AG10803 (cell line): ENCODE measurements at places on chromosomes 11 and 22.
A peak's percentile ranks its signal among the peaks of the same experiment; 100 is the strongest.

GRCh38 chr11:84091212-84091986 is 805.2 kb upstream of the CCDC90B start:
- no peak for DNase-seq

- DNase-seq = no peak
These were observed 403.4 kb upstream of the B3GAT1 start for GRCh38 chr11:134815404-134815803.

DNA sequence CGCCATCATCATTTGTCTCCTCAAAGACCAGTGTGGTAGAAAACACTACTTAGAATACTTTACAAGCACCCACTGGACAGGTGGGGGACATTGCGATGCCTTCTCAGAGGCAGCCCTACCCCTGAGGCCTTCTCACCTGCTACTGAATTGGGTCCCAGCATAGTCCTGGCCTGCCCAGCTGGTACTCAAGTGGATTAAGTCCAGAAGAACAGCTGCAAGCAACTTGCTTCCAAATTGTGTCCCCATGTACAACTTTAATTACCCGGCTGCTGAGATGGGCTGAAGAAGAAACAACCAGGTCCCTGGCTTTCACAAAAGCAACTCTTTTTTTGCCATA is 12.3 kb downstream of the ABTB2 start:
- no peak for DNase-seq

DNA sequence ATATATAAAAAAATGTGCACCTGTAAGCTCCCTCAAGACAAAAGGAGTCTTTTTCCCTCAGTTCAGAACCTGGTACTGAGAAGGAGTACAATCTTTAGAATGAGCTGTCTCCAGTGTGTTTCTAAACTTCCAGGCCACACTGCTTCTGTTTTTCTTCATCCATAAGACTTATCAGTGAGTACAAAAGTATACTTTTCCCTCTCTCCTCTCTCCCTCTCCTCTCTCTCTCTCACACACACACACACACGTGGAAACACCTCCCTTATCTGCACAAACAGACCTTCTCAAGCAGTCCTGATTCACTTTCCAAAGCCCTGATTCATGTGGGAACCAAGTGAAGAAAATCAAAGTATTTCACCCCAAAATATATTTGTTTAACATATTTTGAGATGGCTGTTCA is 220.7 kb upstream of the UBASH3B start:
- DNase-seq = no peak

DNA sequence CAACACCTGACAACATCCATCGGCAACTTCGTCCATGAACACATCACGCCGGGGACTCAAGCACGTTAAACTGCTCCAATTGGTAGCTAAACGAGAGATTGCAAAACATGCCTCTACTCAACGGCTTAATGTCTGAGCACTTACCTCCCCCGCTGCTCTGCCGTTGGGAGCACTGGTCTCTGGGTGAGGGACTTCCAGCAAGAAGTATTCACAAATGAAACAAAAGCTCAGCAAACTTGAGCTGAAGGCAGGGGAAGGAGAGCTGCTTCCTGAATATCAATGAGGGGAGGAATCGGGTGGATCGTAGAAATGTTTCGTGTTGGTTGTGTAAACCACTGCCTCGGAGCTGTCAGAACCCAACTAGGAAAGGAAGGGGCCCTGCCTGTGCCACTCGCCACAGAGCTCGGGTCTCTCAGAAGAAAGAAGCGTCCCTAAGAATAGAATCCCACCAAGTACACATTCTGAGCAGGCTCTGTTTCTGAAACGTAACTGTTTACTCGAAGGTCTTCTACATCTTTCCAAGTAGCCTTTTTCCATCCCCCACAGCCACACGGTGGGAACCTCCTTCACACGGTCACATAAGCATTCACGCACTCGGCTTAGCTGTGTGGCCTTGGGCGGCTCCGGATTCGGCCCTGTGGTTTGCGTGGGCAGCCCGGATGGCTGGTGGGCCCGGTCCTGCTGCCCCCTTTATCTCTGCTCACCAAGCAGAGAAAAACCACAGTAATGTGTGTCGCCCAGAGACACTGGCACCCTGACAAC is at the start of gene MLC1:
Gene MLC1, minus strand, starts transcription at position 216 of the 762 bp plus-strand sequence. CDS start 524 bp downstream, outside the sequence.
- no peak for DNase-seq

DNA sequence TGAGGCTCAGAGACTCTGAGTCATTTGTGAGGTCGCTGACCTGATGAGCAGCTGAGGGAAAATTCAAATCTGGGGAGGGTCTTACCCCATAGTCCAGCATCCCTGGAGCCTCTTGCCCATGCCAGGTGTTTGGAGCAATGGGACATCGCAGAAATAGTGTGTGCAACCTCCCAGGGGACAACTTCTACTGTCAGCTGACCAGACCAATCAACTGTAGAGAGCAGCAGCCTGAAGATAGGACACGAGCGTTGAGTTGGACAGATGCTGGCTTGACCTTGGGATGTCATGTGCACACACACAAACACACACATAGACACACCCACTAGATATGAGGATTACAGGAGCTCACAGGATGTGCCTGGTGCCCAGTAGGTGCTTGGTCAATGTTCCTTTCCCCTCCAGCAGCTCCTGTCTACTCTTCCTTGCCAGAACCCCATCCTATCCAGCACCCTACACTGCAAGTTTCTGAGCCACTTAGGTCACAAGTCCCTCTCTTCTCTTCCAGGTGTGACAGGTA is 59.1 kb upstream of the MPEG1 start:
- DNase-seq = no peak

GRCh38 chr22:30782613-30783012 is 87.9 kb downstream of the OSBP2 start:
- DNase-seq = no peak

GRCh38 chr22:22884010-22884887 is 3.4 kb upstream of the IGLL5 start:
- DNase-seq = peak; percentile 39

- peak; percentile 29 for DNase-seq
These were observed 24.4 kb upstream of the PSMA1 start for GRCh38 chr11:14544611-14545010.

- DNase-seq = no peak
These were observed 11.2 kb upstream of the DGKZ start for GRCh38 chr11:46335890-46336562.

DNA sequence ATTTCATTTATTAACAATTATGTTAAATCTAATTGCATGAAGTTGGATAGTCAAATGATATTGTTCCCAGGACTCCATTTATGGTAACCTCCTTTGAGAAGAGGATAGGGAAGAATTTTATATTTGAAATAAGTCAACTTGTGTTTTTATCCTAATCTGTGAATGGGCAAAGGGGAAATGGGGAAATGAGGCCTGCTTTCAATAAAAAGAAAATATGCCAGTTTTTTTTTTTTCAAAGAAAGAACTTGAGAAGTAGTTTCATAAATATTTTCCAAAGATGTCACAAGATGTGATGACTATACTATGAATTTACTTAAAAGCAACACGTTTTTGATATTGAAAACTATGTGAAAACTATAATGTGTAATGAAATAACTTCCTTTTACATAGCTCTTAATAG is 201.8 kb downstream of the TMEM135 start:
- DNase-seq = no peak

DNA sequence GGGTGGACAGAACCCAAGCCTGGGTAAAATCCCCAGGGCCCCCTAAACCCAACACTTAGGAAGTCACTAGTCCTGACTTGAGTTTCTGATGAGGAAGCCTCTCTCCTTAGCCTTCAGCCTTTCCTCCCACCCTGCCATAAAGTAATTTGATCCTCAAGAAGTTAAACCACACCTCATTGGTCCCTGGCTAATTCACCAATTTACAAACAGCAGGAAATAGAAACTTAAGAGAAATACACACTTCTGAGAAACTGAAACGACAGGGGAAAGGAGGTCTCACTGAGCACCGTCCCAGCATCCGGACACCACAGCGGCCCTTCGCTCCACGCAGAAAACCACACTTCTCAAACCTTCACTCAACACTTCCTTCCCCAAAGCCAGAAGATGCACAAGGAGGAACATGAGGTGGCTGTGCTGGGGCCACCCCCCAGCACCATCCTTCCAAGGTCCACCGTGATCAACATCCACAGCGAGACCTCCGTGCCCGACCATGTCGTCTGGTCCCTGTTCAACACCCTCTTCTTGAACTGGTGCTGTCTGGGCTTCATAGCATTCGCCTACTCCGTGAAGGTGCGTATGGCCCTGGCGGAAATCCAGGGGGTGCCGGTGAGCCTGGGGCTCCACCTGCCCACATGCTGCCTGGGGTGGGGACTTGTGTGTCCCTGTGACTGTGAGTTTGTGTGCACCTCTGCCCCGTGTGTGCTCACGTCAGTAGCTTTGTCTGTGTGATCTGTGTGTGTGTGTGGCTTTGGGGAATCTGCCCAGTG is at the start of gene IFITM1:
Gene IFITM1, plus strand, starts transcription at position 254 of the 767 bp plus-strand sequence. Its CDS starts 131 bp downstream, at position 385.
- DNase-seq = peak; percentile 83

DNA sequence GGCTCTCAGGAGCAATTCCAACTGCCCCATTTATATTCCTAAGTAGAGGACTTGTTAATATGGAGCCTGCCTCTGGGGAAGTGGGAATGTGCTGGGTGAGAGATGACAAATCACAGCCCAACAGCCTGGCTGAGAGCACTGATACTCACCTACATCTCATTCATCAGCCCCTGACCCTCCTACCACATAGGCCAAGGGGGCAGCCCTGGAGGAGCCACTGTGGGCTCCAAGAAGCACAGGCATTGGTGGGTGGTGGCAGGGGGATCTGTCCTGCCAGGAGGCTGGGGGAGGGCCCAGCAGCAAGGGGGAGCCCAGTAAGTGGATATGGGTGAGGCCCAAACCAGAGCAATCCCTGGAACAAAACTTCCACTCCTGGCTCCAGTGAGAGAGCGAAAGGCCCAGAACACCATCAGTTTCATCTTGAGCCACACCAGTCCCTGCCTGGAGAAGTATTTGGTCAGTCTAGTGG is 79.7 kb downstream of the BUD13 start:
- no peak for DNase-seq

DNA sequence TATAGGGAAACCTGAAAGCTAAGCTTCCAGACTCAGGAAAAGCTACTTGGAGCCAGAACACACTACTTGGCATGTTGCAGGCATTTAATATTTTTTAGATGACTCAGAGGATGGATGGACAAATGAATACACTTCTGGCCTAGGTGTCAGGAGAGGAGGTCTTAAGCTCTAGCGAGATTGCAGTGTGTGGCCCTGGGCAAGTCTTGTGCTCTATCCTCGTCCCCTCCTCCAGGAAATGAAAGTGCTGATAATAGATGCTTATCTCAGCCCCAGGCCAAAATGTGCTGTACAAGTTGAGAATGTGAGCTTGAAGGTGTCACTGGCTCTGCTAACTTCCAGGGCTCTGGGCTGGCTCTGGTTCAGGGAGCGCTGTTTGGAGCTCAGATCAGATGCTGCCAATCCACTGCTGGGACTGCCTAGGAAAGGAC is 136.3 kb downstream of the PKNOX2 start:
- peak; percentile 77 for DNase-seq

DNA sequence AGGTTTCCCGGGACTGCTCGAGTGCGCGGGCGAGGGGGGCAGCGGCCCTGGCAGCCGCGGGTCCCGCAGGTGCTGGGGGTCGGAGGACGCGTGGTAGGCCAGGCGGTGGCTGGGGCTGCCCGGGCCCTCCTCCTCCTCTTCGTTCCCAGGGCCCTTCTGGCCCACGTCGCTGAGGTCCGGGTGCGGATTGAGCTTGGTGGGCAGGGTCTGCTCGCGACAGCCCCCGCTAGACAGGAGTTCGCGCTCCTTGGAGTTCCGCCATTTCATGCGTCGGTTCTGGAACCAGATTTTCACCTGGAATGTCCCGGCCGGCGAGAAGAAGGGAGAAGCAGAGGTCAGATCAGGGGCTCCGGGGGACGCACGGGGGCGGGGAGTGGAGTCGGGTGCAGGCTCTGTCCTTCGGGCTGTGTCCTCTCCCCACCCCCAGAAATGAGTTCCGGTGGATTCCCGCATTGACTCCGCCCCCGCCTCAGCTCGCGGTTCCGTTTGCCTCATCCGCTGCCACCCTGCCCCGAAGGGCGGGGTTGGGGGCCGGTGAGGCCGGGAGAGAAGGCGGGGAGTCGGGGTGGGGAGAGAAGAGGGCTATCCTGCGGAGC is 3.9 kb downstream of the DBX1 start:
- no peak for DNase-seq

DNA sequence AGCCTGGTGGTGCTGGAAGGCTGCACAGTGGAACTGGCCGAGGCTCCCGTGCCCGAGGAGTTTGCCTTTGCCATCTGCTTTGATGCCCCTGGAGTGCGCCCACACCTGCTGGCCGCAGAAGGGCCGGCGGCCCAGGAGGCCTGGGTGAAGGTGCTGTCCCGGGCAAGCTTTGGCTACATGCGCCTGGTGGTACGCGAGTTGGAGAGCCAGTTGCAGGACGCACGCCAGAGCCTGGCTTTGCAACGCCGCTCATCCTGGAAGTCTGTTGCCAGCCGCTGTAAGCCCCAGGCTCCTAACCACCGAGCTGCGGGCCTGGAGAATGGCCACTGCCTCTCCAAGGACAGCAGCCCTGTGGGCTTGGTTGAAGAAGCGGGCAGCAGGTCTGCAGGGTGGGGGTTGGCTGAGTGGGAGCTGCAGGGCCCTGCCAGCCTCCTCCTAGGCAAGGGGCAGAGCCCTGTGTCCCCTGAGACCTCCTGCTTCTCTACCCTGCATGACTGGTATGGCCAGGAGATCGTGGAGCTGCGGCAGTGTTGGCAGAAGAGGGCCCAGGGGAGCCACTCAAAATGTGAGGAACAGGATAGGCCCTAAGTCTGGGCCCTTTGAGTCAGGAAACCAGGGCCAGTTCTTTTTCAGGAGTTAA is 1.9 kb upstream of the SMDT1 start:
- no peak for DNase-seq

DNA sequence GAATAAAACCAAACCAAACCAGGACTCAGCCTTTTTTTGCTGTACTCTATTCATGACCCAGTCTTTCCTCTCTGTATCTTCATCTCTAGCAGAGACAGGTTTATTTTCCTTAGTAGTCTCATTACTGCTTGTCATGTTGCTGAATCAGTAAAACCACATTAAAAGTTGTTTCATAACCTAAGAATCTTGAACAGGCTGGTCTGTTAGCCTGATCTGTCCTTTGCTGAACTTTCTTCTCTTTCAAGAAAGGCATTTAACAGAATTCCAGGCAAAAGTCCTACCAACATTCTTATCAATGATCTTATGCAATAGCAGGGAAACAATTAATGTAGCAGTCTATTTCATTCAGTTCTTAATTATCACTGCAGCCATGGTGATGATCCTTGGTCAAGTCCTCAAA is 197.7 kb downstream of the CASP12 start:
- DNase-seq = peak; percentile 66

- no peak for DNase-seq
These were observed 97.1 kb downstream of the ME3 start for GRCh38 chr11:86575208-86575855.

DNA sequence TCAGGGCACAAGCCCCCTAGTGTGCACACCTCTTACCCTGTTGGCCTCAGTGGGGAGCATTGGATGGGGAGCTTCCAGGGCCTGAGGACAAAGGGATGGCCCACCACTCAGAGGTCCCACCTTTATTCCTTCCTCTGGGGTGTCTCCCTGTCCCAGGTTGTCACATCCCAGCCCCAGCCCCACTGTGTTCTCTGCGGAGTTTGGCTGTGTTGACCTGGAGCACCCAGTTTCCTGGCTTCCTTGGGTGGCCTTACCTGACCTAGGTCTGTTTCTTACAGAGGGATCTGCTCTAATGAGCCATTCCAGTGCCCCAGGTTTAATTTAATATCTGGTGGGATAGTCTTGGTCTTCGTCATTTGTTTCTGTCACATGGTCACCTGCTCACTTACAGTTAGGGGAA is 38.8 kb upstream of the HORMAD2 start:
- DNase-seq = no peak
